ENCODE measurements at places on chromosomes 11 and 22.

GRCh38 chr11:23041001-23041503 lies 180.8 kb upstream of the CCDC179 start:
- no peak for DNase-seq

- no peak for DNase-seq
Measured at GRCh38 chr11:133206313-133207005, 325.8 kb downstream of the OPCML start.

- peak; percentile 78 for DNase-seq
Measured at GRCh38 chr22:25235547-25236290, 16.3 kb downstream of the CRYBB2 start.

DNA sequence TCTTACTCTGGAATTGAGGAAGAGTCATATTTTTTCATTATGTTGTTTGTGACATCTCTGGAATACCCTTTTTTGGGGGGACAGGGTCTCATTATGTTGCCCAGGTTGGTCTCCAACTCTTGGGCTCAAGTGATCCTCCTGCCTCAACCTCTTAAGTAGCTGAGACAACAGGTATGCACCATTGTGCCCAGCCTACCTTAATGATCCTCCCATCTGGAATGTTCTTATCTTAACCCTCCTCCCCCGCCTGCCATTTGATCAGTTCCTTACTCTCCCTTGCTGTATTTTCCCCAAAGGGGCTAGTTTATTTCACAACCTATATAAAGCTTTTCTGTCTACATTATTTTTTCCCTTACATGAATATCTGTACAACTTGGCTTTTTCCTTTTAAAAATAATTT lies 594.7 kb downstream of the METTL15 start:
- no peak for DNase-seq

DNA sequence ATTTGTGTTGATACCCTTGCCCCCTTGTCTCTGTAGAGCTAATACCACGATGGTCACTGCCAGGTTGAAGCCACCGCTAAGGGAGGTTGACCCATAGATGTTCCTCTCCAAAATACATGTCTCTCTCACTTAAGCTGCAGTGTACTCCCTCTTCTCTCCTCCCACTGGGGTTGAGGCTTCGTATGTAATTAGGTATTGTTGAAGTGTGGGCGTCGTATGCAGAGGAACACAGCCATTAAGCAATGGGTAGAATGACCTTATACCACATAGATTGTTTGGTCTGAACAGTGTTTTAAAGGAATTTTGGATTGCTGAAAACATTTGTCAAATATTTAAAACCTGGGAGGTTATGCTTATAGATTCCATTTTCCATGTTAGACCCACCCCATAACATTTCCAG lies 71.9 kb downstream of the TRAF6 start:
- DNase-seq, result no peak

- DNase-seq, result no peak
Measured at GRCh38 chr11:113248702-113249490, 65.5 kb upstream of the TTC12 start.

GRCh38 chr11:3139481-3140290 lies 25.4 kb downstream of the OSBPL5 start:
- no peak for DNase-seq

GRCh38 chr11:1514336-1515061 lies 27.9 kb upstream of the MOB2 start:
- no peak for DNase-seq

GRCh38 chr11:46238078-46238966 lies 39.1 kb upstream of the CREB3L1 start:
- DNase-seq, result peak; percentile 76

DNA sequence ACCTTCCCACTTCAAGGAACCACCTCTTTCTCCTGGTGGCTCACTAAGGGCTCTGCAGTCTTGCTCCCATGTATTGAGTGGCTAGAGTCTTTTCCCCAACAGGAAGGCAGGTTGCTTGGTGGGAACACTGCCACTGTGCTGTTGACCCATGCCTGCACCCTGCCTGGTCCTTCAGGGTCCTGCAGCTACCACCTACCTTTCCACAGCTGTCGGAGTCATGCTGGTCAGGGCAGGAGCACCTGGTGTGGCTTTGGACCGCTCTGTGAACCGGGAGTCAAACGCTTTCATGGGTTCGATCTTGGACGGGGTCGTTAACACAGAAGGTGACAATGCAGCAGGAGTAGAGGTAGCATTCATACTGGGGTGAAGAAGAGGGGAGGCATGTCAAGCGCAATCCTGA lies 56.1 kb downstream of the HIRA start:
- no peak for DNase-seq

DNA sequence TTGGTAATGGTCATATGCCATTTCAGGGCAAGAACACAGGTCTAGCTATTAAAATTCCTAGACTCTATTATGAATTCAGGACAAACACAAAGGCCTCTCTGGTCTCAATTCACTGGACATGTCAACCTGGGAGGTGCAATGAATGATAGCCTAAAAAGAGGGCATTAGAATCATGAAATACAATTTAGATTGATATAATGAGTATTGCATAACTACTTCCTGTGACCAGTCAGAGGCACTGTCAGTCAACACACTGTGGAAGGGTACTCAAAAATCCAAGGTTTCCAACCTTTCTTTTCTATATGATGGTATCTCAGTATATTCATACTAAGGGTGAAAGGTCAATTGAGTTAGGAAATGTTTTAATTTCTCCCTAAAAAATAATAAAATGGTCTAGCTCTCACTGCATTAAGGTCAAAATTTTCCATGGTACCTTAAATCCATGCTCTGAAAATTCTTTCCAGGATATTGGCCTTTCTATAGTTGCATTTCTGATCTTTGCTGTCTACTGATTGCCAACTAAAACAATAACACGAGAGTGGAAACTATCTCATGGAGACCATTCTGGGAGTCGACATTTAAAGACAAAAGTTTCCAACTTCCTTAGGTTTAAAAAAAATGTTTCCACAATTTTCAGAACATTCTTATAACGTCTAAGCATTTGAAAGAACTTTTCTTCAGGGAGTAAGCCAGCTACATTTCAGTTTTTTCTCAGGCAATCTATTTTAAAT lies 81.7 kb upstream of the APOA1 start:
- no peak for DNase-seq

DNA sequence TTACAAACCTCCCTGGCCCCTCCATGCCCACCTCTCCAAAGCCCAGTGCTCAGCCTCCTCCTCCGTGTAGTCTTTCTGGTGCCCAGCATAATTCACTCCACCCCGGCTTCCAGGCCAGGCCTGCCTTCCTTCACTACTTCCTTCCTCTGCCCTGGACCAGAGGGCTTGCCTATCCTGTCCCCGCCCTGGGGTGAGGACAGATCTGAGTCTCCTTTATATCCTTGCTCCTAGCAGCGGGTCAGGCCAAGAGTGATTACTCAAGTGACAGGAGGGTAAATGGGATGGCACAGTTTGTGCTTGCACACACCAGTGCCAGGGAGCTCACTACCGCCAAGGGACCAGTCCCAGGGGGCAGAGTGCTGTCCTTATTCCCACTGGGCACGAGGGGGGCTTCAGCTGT lies 48.0 kb downstream of the SCUBE1 start:
- no peak for DNase-seq
